ENCODE measurements at places on chromosomes 11 and 22.

- no peak for DNase-seq
Measured at GRCh38 chr11:12099132-12099873, 11.1 kb upstream of the MICAL2 start.

DNA sequence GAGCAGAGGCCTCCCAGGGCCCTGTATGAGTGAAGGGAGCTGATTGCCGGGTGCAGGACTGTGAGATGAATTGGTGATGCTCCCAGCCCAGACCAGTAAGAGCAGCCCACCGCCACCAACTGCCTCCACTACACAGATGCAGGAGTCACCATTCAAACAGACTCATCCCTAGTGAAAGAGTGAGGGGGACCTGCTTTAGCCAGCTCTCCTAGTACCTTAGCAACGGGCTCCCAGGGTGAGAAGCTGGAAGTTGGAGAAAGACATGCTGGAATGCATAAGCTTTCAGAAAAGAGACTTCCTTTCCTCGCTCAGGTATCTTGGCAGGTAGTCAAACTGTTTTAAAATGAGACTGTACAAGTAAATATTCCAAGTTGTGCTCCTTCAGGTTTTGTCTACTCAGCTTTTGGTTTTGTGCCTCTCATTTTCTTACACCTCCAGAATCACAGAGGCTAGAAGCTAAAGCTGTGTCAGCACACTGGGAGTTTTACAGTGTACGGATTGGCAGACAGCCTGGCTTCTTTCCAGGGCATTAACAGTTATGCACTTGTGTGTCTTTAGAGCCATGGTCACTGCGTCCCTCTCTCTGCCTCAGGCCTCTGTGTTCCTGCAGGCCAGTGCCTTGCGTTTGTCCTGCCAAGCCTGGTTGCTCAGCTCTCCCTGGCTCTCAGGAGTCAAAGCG, 146.2 kb downstream of the ATXN10 start:
- no peak for DNase-seq

- no peak for DNase-seq
Measured at GRCh38 chr11:35135222-35135621, 3.7 kb upstream of the CD44 start.

- no peak for DNase-seq
Measured at GRCh38 chr22:48106215-48106614, 1343.8 kb downstream of the TBC1D22A start.

- no peak for DNase-seq
Measured at GRCh38 chr11:27293515-27294417, 69.2 kb downstream of the CCDC34 start.

GRCh38 chr11:93756748-93757147, 15.3 kb downstream of the C11orf54 start:
- no peak for DNase-seq

GRCh38 chr11:58193391-58193790, 4.5 kb downstream of the OR9Q2 start:
- no peak for DNase-seq

GRCh38 chr11:30789270-30789669, 203.1 kb upstream of the MPPED2 start:
- no peak for DNase-seq

GRCh38 chr11:128453444-128454336, 133.7 kb downstream of the ETS1 start:
- DNase-seq: no peak
